ENCODE measurements at places on chromosomes 3 and 15.

- no peak for DNase-seq
Measured at GRCh38 chr15:32817577-32817976, 99.8 kb downstream of the GREM1 start.

- no peak for DNase-seq
Measured at GRCh38 chr3:122548076-122548475, 16.0 kb downstream of the PARP9 start.

DNA sequence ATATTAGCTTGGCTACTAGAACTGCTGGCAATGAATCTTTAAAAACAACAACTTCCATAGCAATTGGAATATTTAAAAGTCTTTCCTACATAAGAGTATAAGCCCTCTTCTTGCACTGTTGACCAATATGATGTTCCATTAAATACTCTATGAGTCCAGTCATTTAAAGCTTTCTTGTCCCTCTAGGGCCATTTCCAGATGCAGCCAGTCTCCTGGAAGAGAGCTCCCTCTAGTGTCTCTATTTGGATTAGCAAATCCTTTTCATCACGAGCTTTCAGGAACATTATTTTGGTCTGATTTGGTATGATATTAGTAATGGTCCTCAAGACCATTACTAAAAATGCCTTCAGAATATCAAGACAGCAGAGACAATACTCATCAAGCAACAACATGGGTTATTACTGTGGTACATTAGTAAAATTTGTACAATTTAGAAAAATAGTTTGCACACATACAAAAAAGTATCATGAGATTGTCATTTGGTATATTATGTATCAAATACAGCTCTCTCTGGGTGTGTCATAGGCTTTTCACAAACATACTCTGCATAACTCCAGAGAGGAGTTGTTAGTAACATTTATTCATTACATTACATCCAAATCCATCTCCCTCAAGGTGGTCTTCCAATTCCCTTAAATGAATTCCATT lies 101.3 kb downstream of the DPH6 start:
- DNase-seq: no peak

GRCh38 chr3:184300378-184300720 lies 1.3 kb downstream of the PSMD2 start:
- no peak for DNase-seq

- DNase-seq: no peak
Measured at GRCh38 chr15:69025320-69025719, 10.8 kb downstream of the NOX5 start.

DNA sequence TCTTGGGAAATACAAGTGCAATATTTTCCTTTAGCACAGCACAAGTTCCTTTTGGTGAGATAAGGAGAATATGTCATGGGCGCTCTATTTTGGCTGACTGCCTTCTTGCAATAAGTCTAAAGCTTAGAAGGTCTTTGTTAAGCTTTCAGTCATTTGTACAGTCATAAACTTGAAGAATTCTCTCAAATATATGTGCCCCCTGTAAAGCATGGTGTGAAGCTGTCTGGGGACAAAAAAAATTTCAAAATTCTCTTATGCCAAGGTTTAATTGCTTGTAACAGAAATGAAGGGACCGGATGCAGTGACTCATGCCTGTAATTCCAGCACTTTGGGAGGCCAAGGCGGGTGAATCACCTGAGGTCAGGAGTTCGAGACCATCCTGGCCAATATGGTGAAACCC lies 21.7 kb upstream of the ARID3B start:
- DNase-seq: no peak

DNA sequence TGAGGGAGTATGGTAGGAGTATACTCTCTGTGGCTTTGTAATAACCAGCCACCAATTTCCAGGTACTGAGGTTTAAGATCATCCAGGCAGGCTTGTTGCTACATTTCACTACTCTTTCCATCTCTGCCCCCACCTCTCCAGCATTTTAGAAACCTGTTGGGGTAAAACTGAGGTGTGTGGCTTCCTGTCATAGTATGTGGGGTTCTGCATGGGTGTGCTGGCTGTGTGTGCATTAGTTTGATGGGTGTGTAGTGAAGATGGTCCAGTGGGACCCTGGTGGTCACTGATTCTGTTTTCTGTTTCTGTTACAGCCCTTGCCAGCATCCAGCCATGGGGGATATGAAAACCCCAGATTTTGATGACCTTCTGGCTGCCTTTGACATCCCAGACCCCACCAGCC lies 34.0 kb downstream of the ZNF592 start:
- no peak for DNase-seq
